ENCODE measurements at places on chromosomes 11 and 22.

DNA sequence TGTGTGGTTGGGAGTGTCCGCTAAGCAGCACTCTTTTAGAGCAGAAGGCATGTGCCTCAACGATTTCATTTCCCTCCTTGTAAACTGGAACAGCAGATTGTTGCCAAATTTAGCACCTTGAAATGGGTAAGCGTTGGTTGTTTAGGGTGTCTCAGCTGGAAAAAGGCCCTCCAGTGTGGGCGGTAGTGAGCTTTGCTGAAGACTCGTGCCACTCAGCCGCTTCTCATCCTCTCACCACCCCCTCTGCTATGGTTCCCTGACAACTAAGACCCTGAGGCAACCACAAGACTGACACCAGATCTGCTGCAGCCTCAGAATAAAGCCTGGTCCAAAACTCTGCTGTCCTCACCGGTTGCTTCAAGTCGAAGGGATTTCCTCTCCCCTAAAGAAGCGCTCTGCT is 9.9 kb upstream of the FERMT3 start:
- no peak for DNase-seq

DNA sequence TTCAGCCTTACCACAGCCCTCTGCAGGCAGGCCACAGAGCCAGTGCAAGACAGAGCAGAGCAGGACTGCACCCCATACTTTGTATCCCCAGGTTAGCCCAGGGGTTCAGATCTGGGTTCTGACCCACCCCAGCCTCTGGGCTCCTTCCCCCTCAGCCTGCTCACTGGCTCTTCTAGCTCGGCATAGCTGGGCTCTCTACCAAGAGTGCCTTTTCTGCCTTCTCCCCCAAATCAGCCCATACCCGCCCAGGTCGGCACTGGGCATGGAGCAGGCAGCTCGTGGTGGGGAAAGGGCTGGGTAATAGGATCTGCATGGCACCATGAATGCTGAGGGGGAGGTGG is 8.3 kb downstream of the RELT start:
- no peak for DNase-seq

GRCh38 chr22:23059284-23059948 is 10.9 kb upstream of the GNAZ start:
- DNase-seq, result peak; percentile 21

DNA sequence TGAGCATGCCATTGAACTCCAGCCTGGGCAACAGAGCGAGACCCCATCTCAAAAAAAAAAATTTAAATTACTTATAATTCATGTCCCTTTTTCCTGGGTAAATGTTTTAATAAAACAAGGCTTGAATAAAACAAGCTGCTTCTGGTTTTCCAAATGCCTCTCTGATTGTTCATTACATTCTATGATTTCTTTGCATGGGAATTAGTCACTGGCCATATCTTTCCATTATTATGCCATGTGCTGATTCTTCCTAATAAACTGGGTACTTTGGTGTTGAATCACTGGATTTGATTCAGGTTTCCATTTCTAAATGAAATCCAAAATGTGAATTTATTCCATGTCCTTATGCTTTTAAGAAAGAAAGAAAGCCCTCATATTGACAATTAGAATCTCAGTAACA is 42.6 kb downstream of the ZNF215 start:
- DNase-seq, result no peak

- DNase-seq, result no peak
Observed at GRCh38 chr11:82858556-82859091, 41.6 kb downstream of the PRCP start.

- DNase-seq, result no peak
Observed at GRCh38 chr11:43819926-43820325, 60.7 kb upstream of the ALKBH3 start.

DNA sequence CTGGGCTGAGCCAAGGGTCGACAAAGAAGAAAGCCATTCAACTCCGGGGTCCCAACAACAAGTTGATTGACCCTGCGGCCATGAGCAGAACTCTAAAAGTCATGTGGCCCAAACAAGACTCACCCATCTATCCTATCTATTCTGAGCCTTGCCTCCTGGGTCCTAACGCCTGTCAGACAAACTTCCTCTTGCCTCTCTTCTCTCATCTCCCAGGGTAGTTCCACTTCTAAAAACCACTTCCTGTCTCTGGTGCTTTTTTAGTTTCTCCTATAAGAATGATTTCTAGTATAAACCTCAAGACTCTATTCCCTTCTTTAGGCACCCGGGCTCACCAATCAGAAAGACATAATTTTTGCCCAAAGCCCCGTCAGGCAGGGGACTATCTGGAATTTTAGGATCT is 530.2 kb downstream of the DLG2 start:
- no peak for DNase-seq

GRCh38 chr11:10990637-10991193 is 132.9 kb upstream of the ZBED5 start:
- no peak for DNase-seq

DNA sequence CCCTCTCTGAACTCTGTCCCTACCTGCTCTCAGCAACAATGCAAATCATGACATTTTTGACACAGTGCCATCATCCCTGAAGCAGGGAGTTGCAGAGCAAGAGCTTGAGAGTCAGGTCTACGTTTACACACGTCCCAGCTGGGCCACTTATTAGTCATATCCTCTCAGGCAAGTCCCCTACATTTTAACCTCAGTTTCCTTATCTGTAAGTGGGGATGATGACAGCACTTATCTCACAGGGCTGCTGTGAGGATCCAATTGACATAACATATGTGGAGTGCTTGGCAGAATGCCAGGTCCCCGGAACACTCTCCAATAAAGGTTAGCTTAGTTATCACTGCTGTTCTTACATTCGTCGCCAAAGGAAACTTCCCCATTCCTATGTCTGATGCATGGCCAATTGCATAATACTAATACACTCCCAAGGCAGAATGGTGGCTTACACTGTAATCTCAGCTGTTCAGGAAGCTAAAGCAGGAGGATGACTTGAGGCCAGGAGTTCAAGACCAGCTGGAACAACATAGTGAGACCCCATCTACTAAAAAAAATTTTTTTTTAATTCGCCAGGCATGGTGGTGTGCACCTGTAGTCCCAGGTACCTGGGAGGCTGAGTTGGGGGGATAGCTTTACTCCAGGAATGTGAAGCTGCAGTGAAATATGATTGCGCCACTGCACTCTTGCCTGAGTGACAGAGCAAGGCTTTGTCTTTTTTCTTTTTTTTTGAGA is 16.6 kb downstream of the ASCC2 start:
- DNase-seq, result peak; percentile 37

DNA sequence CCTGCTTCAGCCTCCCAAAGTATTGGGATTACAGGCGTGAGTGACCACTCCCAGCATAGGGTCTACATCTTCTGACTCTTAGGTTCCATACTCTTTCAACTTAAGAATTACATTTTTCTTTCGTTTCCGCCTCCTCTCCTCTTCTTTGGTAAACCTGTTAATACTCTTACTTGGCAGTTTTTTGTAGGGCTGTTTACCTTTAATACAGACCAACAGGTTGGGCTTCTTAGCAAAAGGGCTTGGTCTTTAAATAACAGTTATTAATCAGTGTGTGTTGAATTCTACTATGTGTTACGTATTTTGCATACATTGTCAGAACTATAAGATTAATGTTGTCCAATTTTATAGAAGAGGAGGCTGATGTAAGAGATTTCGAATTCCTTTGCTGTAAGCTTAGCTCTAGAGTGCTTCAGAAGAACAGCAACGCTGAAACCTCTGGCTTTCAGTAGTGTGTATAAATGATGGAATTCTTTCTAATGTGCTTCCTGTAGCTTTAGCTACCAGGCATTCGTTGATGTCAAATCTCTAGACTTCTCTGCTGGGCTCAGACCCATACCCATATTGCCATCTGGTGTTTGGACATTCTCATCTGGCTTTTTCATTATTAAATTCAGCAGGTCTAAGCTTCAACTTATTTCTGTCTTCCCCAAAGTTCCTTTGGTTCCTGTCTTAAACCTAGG is 3.1 kb downstream of the FDX1 start:
- no peak for DNase-seq

DNA sequence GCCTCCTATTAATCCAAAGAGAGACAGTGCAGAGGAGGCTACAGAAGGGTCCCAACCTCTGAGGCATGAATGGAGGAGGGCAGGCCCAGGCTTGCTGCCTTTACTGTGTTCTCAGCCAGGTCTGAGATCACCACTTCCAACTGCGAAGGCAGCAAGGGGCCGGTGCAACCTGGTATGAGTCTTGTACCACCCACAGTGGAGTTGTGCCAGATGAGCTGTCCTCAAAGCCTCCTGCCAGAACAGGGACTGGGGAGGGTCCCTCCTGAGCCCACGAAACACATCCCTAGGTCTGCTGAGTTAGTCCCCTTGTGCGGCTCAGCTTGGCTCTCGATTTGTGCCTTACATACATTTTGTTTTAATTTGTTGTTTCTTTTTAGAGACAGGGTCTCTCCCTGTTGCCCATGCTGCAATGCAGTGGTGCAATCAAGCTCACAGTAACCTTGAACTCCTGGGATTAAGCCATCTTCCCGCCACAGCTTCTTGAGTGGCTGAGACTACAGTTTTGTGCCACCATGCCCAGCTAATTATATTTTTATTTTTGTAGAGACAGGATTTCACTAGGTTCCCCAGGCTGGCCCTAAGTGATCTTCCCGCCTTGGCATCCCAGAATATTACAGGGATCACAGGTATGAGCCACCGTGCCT is 9.3 kb downstream of the MIF start:
- DNase-seq, result no peak

DNA sequence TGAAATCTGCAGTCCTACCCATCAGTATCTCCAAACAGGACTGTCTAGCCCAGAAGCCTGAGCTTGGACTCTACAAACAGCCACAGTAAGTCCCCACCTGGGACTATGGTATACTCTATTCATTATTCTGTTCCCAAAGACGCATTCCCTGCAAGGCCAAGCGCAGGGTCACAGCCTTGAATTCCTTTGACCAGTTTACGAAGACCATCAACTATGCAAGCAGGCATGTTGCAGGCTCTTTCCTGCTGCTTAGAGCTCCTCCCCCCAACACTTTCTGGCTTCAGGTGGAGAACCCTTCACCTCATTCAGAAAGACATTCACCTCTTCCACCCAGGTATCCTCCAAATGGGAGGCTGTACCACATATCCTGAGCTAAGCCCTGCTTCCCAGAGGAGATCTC is 62.5 kb downstream of the TIMP3 start:
- no peak for DNase-seq

DNA sequence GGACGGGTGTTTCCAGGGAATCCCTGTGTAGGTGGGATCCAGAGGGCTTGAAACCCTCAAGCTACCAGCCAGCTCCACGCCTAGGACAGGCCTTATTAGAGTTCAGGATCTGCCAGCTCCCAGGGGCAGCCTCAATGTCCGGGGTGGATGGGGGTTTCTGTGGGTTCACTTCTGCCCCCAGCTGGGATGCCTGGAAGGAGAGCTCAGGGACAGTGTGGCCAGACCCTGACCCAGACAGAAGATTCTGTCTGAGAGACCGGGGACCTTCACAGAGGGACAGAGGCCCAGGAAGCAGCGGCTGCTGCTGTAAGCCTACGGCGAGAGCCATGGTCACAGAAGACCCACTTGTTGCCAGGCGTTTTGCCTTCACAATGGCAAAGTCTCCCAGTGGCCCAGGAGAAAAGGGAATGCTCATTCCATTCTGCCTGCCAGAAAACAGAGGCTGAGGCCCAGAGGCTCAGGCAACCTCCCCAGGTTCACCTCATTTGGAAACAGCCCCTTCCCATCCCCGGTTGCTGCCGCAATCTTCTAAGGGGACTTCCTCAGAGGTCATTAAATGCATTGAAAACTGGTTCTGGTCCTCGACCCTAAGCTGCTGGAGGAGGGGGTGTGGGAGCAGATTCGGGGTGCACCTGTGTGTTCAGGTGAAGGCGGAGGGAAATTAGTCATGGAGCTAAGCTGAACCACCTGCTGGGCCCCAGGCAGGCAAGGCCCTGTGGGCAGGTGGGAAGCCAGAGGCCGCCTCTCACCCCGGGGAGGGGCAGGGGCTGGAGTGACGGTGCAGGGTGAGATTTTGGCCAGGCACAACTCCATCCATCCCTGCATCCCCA is 4.9 kb upstream of the KRTAP5-6 start:
- no peak for DNase-seq

DNA sequence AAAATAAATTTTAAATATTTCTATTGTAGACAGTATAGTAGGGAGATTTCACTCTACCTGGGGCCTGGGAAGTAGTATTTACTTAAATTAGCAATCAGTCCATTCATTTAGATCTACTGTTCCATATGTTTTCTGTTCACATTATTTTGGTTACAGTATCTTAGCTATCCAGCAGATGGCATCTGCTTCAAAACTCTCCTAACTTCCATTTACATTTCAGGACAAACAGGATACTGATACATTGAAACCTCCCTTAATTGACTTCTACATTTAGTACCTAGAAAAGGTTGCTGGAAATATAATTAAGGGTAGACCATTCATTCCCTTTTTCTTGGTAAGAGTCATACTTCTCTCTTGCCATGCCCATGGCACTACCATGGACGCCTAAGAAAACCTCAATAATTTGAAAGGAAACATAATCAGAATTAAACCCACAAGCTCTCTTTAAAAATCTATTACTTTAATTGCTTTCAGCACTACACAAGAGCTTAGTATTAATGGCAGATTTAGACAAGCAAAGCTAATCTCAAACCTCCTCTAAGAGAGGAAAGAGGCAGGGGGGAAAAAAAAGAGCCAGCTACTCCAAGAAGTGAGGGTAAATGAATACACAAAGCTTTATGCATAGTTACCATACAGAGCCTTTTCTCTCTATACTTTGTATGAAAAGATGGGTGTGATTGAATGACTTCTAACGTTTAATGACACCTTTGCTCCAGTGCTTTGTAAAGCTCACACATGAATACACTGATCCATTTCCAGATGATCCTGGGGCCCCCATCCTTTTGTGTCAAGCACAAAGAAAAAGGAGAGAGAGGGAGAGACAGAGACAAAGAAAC is 131.2 kb upstream of the MTMR2 start:
- no peak for DNase-seq

- DNase-seq, result no peak
Observed at GRCh38 chr11:10608584-10608983, 40.1 kb upstream of the LYVE1 start.

GRCh38 chr22:22759371-22759770 is 115.0 kb downstream of the GGTLC2 start:
- no peak for DNase-seq

DNA sequence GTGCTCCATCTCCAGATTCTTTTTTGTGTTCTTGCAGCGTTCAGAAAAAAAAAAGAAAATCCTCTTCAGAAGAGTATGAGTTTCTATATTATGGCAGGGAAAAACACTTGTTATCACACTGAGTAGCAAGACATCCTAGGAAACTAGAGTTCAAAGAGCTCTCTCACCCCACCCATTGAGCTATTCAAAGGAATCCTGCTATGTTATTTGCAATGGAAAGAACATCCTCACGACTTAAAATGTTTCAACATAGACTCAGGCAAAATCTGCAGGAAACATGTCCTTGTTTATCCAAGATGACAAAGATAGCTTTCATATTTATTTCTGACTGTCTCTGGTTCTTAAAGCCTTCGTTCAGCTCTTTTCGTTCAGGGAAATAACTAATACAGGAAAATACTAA is 331.6 kb upstream of the ANO5 start:
- DNase-seq, result no peak

DNA sequence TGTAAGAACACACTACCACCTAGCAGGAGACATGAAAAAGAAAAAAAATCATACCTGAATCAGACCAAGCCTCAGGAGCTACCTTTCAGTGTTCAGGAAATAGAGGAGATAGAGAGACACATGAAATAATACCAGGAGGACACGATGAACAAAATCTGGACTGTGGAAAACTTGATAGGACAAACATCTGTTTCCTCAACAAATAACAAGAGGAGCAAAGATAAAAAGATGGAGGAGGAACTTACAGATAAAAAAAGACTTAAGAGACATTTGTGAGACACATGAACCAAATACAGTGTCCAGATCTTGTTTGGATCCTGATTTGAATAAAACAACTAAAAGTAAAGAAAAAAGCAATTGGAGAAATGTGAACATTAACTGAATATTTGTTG is 12.4 kb upstream of the KCNE3 start:
- no peak for DNase-seq

GRCh38 chr11:1598816-1599215 is 722 bp upstream of the KRTAP5-2 start:
- DNase-seq, result no peak

Data from activated CD4-positive, CD25-positive, alpha-beta regulatory T cell treated with anti-CD3 and anti-CD28 coated beads, Interleukin-2, amount 50 U/mL, for 72 hours (primary cell).